Activated naive CD4-positive, alpha-beta T cell treated with anti-CD3 and anti-CD28 coated beads, Interleukin-2, amount 10 ng/mL, durations not matched to agents 7 days and 5 days (primary cell): ENCODE measurements at places on chromosomes 7 and 10.

GRCh38 chr7:98178762-98179490, 32.3 kb upstream of the BHLHA15 start:
- H3K36me3 ChIP-seq: peaks cover 2% of the 10 kb centered on the region
- H3K4me3 ChIP-seq: no peak overlapping the region
- H3K27ac ChIP-seq: no peak overlapping the region
- no peak for DNase-seq
- no peaks in the 10 kb centered on the region for H3K27me3 ChIP-seq

- H3K27ac ChIP-seq: no peak overlapping the region
- no peaks in the 10 kb centered on the region for H3K36me3 ChIP-seq
- DNase-seq: no peak
- no peak overlapping the region for H3K4me3 ChIP-seq
- H3K27me3 ChIP-seq: peaks cover 5% of the 10 kb centered on the region
- no peaks in the 10 kb centered on the region for H3K4me1 ChIP-seq
Measured at GRCh38 chr10:78351809-78352208, 318.1 kb downstream of the RPS24 start.

GRCh38 chr10:87753995-87754866, 63.8 kb downstream of the ATAD1 start:
- H3K36me3 ChIP-seq: peaks cover 23% of the 10 kb centered on the region
- H3K4me1 ChIP-seq: no peaks in the 10 kb centered on the region
- no peaks in the 10 kb centered on the region for H3K27me3 ChIP-seq

DNA sequence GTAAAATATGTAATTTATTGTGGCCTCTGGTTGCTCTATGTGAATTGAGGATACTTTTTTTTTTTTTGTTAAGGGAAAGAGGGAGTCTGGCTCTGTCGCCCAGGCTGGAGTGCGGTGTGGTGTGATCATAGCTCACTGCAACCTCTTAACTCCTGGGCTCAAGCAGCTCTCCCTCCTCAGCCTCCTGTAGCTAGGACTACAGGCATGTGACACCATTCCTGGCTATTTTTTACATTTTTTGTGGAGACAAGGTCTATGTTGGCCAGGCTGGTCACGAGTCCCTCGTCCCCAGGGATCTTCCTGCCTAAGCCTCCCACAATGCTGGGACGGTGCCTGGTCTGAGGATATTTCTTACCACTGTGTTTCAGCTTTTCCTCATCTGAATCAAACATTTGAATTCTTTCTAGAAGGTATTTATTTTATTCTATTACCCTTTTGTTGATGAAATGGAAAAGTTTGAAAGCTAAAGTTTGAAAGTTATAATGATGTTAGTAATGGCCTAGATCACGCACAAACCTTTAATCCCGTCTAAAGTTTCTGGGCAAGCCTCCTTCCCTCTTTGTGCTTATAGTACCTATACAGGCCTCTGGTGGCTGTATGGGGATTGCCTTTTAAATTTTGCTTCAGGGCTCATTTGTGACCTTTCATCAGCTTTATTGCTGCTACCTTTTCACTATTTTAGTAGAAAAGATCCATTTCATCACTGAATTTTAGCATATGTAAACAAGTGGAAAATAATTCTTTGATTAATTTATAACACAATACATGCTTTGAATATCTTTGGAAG, 2.0 kb downstream of the IFRD1 start:
- H3K4me1 ChIP-seq: peaks cover 41% of the 10 kb centered on the region
- peak overlapping the region; percentile 100 for H3K27ac ChIP-seq

GRCh38 chr10:3487228-3487627, 297.8 kb downstream of the KLF6 start:
- H3K36me3 ChIP-seq: no peaks in the 10 kb centered on the region
- no peaks in the 10 kb centered on the region for H3K27me3 ChIP-seq
- no peak overlapping the region for H3K27ac ChIP-seq
- DNase-seq: no peak
- H3K4me1 ChIP-seq: peaks cover 13% of the 10 kb centered on the region

GRCh38 chr7:14507617-14508016, 394.9 kb downstream of the DGKB start:
- H3K27ac ChIP-seq: no peak overlapping the region
- no peaks in the 10 kb centered on the region for H3K27me3 ChIP-seq
- H3K36me3 ChIP-seq: no peaks in the 10 kb centered on the region
- no peak for DNase-seq
